GM12864 (cell line): ENCODE measurements at places on chromosomes 16 and 17.

- peak; percentile 37 for DNase-seq
Observed at GRCh38 chr17:46044286-46044928, 45.4 kb downstream of the STH start.

DNA sequence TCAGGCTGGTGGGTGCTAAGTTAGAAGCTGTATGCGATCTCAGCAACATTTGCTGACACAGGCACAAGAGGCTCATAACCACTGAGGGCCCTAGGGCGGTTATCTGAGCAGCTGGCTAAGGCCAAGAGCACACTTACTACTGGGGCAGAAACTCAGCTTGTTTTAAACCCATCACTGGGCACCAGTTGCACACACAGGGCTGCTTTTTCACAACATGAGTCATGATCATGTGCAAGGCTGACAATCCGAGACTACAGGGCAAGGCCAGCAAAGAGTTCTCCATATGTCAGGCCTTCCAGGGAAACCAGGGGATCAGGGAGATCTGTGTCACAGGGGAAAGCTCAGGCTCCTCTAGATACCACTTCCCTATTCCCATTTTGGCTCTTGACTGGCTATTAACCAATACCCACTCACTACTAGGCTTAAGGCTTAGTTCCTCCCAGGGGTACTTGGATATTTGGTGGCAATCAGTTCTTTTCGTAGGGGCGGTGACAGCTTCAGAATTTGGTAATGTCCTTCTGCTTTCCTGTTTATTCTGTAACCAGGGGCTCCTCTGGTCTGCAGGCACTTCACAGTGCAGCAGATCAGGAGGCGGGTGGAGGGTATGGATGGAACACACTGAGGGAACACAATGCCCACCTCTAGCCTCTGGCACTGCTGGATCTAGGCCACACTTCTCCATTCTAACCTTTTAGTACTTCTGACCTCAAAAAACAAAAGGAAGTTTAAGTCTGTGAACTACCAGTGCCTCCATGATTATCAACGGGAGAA, 44.9 kb upstream of the ERN1 start:
- DNase-seq = no peak

- DNase-seq = no peak
Observed at GRCh38 chr17:82723169-82723807, 6.8 kb downstream of the FN3KRP start.

GRCh38 chr17:10243883-10244844, 45.8 kb upstream of the GAS7 start:
- no peak for DNase-seq

DNA sequence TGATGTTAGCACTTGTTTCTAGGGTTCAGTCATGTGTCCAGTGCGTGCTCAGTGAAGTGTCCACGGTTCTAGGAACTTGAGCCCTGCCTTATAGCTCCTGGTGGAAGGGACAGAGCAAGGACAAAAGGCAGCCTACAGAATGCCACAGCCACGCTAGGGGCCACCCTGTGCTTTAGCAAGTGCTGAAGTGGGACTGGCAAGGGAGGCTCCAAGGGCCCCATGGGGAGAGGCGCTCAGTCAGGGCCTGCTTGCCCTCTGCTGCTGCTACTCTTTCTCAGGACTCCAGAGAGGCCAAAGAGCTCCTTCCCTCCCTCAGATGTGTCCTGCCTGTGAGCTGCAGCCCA, 6.8 kb downstream of the NT5C start:
- no peak for DNase-seq

GRCh38 chr17:12686486-12686885, 20.8 kb downstream of the MYOCD start:
- no peak for DNase-seq

GRCh38 chr17:45672792-45673191, 111.3 kb upstream of the CRHR1 start:
- no peak for DNase-seq

GRCh38 chr17:17648762-17649161, 32.5 kb upstream of the RAI1 start:
- no peak for DNase-seq

GRCh38 chr17:72121164-72122009, 567 bp downstream of the SOX9 start:
- no peak for DNase-seq

GRCh38 chr16:50887500-50888298, 145.8 kb downstream of the CYLD start:
- DNase-seq = no peak

DNA sequence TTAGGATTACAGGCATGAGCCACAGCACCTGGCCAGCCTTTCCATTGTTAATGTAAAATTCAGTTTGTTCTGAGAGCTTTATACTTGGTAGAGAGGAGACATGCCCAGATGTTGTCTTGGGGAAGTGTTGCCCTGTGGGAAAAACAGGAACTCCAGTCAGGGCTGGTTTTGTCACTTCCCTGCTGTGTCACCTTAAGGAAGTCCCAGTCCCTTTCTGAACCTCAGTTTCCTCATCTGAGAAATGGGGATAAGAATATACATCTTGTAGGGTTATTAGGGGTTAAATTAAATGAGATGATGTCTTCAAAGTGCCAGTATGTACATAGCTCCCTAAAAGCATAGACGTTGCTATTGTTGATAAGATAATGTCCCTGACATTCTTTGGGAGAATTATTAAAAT, 25.3 kb downstream of the CLEC16A start:
- DNase-seq = no peak

DNA sequence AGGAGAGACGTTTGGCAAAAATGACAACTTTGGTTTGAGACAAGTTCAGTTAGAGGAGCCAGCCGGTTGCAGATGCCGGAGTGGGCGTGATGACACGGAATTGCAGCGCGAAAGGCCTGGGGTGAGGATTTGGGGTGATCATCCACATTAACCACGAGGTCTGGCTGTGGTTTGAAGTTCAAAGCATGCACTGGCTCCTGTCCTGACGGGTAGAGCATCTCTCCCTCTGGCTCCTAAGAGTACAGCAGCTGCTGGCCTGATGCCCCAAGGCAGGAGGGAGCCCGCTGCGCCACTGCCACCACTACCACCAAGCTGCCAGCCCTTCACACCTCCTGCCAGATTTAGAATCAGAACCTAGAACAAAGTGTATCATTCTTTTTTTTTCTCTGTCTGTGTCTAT, 3.7 kb downstream of the RHBDL3 start:
- DNase-seq = no peak

GRCh38 chr16:1194665-1195392, 30.2 kb downstream of the TPSG1 start:
- no peak for DNase-seq

DNA sequence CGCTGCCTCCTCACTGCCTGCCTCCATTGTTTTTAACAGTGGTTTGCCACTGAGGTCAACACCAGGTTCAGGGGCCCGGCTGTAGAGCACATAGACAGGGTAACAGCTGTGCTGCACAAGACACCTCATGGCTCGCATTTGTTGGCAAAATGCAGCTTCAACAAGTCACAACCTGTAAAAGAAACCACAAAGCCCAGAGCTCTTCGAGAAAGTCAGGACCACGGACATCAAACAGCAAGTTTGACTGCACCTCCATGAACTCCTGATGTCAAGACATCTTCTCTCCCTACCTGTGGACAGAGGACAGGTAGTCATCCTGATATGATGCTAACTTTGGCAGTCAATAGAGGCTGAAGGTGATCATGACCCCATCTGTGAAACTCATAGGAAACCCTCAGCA, 142.4 kb upstream of the SOX9 start:
- DNase-seq = no peak

GRCh38 chr17:71699907-71700306, 420.9 kb upstream of the SOX9 start:
- DNase-seq = no peak

- no peak for DNase-seq
Observed at GRCh38 chr17:13545941-13546340, 55.8 kb downstream of the HS3ST3A1 start.
